ENCODE measurements at places on chromosomes 5 and 9.

DNA sequence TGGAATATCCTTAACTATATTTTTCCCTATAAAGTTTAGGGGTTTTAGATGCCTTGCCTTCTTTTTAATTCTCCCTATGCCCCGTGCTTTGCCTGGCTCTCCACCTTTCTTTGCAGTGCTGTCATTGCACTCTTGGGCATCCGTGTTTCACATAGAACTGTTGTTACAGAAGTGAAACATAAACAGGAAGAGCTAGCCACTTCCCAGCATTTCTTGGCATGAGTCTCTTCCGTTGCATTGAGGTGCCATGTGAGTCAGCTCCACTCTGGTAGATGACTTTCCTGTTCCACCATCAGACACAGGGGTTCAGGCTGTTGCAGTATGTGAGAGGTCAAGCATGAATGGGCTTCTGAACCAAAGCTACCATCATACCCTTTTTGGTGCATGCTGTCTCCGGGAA lies 73.4 kb downstream of the ANGPTL2 start:
- DNase-seq = no peak

DNA sequence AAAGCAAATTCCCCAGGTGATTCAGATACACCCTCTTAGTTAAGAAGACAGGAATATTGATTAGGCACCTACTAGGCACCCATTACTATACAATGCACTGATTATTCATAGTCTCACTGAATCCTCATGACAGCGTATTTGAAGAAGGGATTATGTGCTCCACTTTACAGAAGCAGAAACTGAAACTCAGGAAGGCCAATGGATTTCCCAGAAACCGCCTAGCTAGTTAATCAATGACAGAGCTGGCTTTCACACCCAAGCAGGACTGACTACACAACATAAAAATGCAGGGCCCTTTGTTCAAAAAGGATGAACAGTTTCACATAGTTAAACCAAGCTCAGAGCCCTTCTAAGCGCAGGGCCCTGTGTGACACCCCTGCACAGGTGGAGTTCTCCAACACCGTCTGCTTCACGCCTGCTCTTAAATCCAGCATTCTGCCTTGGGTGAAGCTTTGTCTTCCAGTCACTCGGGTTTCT lies 117.3 kb downstream of the TTLL11 start:
- no peak for DNase-seq

- no peak for DNase-seq
These were observed 749 bp downstream of the SOWAHA start for GRCh38 chr5:132813599-132814502.

DNA sequence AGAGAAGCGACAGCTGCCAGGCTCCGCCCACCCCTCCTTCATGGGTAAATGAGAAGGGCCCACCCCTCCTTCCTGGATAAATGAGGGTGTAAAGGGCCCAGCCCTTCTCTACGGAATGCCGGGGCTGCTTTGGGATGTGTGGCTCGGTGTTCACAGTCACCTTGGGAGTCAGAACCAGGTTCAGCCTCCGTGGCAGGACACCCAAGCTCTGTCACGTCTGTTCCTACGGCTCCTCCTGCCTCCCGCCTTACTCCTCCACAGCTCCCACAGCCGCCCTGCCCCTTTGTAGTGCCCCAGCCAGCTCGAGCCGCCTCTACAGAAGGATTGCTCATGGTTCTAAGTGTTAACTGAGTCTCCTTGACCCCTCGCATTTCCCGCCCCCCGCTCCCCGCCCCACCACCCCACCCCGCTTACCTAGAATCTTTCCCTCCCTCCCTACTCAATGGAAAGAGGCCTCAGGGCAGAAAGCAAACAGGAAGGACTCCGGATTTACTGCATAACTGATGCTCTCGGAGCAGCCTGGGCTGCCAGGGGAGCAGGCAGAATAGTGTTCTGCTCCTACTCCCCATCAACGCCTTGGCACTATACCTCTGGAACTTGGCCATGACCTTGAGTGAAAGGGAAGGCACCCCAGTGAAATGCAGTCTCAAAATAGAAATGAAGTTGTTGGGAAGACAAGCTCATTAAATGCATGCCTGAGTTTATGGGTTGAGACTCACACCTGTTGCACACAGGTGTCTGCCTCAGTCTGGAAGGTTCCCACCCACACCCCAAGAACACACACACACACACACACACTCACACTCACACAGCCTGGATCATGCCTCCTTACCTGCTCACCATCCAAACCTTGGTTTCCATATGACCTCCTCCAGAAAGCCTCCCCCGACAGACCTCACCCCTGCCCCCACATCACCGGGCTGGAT lies 59.6 kb downstream of the NEURL1B start:
- DNase-seq = no peak

DNA sequence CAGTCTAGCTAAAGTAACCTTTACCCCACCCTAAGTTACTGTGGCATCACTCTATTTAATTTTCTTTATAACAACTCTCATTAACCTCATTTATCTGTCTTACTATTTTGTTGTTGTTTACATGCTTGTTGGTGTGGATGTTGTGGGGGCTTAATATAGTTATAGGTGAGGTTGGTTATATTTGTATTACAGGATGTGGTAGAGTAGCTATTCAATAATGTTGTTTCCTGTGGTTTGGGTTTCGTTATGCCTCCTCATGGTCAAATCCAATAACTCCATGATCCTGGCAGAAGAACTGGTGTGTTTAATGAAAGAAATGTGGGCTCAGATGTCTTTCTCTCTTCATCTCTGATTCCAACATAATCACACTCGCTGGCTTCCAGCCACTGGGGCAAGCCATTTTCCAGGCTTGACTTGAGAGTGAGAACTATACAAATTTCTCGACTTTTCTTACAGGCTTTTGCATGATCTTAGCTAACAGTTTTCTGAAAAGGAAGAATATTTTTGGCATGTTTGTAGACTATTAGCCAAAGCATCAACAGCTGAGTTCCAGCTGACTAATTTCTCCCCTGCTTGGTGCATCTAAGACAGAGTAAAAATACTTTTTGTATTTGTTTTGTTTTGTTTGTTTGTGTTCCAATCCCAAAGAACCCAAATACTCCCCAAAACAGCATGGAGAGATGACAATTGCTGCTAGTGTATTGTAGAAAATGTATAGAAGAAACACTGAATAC lies 303.7 kb upstream of the PAPPA start:
- no peak for DNase-seq

- DNase-seq = no peak
These were observed 136.2 kb downstream of the LIFR start for GRCh38 chr5:38420246-38420645.

DNA sequence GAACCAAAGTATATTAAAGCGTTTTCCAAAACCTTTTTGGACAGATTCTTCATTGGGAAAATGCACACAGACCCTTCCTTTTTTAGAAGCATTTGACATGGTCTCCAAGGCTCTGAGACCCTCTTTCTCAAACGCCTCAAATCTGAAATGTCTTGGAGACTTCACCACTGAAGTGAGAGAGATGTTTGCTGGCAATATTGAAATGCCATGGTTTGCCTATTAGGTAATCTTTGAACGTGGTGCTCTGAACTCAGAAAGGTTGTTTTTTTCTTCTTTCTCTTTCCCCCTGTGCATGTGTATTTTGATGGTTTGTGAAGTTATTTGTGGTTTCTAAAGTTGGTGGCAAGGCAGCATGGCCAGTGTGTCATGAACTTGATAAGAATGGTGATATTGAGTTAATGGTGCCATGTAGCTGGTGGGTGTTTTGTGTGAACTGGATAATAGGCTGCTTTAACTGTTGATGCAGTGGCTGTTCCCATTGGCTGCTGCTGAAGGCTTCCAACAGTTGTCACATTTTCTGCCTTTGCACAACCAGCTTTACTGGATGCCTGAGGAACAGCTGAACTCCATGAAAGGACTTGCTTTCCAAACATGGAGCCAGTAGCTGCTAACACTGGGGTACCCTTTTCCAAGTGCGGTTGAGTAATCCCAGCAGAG lies 1.7 kb downstream of the PALM2AKAP2 start:
- DNase-seq = no peak

GRCh38 chr9:123485216-123485615 lies 129.2 kb downstream of the CRB2 start:
- no peak for DNase-seq

GRCh38 chr5:143957455-143957854 lies 145.5 kb downstream of the HMHB1 start:
- no peak for DNase-seq

GRCh38 chr9:8437876-8438275 lies 638.3 kb upstream of the DMAC1 start:
- no peak for DNase-seq

- no peak for DNase-seq
These were observed 78.7 kb downstream of the HAPLN1 start for GRCh38 chr5:83641946-83642345.

GRCh38 chr9:97387504-97387886 lies 24.4 kb upstream of the TDRD7 start:
- no peak for DNase-seq

- no peak for DNase-seq
These were observed 37.4 kb downstream of the ELOVL7 start for GRCh38 chr5:60806591-60807243.

GRCh38 chr9:104854613-104855012 lies 73.3 kb downstream of the ABCA1 start:
- DNase-seq = no peak

DNA sequence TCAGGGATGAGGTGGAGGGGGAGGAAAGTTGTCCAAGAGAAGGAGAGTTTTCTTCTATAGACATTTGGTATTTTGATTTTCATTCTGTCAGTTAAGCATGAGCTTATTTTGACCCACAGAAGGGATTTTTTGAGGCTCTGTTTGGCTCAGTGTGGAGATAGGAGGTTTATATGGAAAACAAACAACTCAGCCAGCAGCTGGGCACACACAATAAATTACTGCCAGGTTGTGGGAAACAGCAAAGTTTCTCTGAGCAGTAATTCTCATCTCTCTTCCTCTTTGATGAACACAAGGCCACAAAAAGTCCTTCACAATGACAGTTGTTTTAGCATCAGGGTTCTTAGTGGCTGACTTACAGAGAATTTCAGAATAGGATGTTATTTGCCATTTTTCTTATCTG lies 486.1 kb downstream of the KDM4C start:
- DNase-seq = no peak

DNA sequence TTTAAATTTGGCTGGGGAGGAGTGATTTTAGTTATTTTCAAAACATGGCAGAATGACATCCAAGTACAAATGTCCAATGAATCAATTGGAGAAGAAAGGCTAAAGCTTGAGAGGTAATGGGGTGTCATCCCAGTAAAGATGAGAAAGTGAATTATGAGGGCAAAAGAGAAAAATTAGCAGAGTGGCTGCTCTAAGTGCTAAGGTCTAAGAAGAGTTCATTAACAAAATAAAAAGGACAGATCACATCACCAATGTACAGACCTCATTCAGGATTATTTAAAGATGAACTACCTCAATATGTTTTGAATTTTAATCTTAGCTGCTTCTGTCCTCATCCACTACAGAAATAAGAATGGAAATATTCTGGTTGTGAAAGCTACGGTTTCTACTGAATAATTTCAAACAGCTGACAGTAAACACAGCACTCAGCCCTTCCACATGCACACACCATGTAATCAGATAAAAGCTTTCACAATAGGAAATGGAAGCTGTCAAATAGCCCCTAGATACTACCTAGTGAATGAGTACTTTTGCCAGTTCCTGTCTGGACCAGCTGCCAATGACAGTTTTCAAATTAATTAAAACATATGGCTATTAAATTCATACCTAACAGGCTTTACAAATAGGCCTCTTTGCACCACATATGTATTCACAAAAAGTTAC lies 171.5 kb downstream of the SSBP2 start:
- DNase-seq = no peak

DNA sequence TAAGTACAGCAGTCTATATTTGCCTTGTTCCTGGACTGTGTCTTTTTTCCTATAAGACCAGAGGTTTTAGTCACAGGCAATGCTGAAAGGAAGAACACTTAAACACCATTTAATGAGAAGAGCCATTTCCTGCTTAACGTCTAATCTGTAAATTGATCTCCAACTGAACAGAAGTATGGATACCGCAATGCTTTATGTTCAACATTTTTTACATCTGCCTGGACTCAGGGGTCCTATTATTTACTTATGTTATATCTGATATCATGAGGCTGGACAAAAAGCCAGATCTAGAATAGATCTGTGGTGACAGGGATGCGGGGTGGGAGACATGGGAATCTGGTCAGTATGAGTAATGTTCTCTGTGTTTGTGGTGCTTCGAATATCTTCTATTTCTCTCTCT lies 334.6 kb upstream of the MPDZ start:
- no peak for DNase-seq

GRCh38 chr5:147396070-147396823 lies 113.6 kb downstream of the DPYSL3 start:
- no peak for DNase-seq

GRCh38 chr9:111965566-111966019 lies 69.0 kb downstream of the UGCG start:
- no peak for DNase-seq

- DNase-seq = no peak
These were observed 16.6 kb downstream of the TMEM267 start for GRCh38 chr5:43467100-43467499.

DNA sequence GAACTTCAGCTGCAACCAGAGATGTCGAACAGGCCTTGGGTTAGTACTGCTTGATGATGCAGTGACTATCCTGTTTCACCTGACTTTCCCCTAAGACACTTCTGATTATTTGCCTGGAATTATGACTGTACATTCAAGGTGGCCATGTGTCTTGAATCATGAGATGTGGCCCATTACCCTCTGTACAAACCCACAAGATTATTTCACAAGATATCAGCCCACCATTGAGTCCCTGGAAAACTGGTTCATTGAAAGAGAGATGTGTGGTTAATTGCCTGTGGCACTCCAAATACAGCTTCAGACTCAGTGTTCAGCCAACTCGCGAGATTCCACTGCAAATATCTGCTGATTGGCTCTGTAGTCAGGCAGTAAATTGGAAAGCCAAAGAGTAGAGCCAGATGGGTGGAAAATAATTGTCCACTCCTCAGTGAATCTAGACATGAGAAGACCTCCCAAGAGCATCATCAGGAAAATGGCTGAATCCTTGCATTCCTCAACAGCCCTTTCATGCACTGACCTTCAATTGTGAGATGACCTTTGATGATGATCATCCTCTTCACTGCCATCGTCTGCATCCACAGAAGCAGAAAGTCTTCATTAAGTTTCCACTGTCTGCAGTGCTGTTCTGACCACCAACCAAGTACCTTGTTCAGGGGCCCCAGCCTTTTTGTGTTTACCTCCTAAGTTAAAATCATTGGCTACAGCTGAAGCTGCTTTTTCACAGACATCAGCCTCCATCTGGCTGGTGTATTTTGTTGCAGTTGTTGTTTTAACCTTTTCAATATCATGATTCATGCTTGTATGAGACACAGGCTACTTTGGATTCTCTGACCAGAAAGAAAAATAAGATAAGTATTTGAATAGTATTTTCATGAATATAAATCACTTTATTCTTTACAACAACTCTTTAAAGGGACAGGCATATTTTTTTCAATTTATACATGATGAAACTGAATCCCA lies 75.2 kb downstream of the ESM1 start:
- no peak for DNase-seq

All from cortex of kidney (tissue), 1 donor.